NCI-H2107 (cell line): ENCODE measurements at places on chromosomes 4 and X.

DNA sequence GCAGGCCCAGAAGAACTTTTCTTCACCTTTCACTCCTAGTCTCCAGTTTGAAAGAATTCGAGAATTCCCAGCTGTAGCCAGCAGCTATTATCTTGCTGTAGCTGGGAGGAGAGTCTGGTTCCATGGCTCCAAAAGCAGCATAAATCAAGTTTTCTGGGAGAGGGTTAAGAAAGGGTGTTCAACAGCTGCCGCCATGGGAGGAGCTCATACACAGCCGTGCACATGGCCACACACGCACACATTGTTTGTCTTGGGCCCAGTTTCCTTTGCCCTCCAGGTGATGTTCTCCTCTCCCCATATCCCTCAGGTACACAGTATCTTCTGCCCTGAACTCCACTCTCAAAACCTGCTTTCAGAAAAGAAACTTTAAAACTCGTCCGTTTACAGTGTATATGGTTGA lies 4.1 kb upstream of the GPC3 start:
- DNase-seq, result no peak

- no peak for DNase-seq
Observed at GRCh38 chrX:82912382-82912781, 595.7 kb upstream of the POU3F4 start.

DNA sequence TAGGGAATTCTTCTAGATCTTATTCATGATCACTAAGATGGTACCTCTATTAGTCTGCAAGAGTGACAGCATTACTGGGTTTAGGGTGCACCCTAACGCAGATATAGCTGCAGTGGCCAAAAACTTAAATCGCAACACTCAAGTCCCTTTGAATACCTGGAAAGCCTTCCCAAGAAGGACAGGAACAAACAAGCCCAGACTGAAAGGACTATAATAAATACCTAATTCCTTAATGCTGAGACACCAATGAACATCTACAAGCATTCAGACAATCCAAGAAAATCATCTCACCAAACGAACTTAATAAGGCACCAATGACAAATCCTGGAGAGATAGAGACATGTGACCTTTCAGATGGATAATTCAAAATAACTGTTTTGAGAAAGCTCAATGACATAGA lies 74.9 kb upstream of the PDHA2 start:
- no peak for DNase-seq

GRCh38 chr4:182400081-182400480 lies 156.9 kb downstream of the TENM3 start:
- no peak for DNase-seq

- no peak for DNase-seq
Observed at GRCh38 chrX:77977095-77977494, 7.7 kb upstream of the PGAM4 start.

GRCh38 chr4:130486186-130486585 lies 1390.2 kb downstream of the C4orf33 start:
- DNase-seq, result no peak

DNA sequence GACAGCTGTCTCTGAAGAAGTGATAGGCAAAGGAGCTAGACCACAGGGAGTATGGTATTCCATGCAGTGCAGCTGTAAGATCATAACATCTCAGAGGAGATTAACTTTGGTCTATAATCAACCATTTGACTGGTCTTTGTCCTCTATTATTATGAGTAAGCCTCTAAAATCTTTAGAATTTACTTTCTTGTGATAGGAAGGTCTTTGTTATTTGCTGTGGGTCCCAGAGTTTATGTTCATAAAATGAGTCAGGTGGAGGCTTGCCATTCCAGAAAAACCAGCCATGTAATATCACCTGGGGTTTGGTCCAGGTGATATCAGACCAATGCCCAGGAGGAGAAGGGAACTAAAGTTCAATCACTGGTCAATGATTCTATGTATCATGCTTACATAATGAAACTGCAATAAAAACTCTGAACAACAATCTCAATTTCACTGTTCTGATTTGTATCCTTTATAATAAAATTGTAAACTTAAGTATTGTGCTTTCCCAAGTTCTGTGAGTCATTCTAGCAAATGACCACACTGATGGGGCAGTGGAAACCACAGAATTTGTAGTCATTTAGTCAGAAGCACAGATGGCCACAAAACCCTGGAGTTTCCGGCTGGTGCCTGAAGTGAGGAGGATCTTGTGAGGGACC lies 239.6 kb upstream of the TRAM1L1 start:
- DNase-seq, result no peak

- DNase-seq, result no peak
Observed at GRCh38 chrX:100748108-100748507, 16.2 kb upstream of the SYTL4 start.
